ENCODE measurements at places on chromosomes 2 and 18.

- H3K4me1 ChIP-seq: peaks cover 93% of the 10 kb centered on the region
- peak overlapping the region; percentile 73 for H3K27ac ChIP-seq
- DNase-seq: no peak
- peaks cover 7% of the 10 kb centered on the region for H3K36me3 ChIP-seq
- H3K27me3 ChIP-seq: no peaks in the 10 kb centered on the region
These were observed 52.6 kb downstream of the NCK2 start for GRCh38 chr2:105797298-105797819.

DNA sequence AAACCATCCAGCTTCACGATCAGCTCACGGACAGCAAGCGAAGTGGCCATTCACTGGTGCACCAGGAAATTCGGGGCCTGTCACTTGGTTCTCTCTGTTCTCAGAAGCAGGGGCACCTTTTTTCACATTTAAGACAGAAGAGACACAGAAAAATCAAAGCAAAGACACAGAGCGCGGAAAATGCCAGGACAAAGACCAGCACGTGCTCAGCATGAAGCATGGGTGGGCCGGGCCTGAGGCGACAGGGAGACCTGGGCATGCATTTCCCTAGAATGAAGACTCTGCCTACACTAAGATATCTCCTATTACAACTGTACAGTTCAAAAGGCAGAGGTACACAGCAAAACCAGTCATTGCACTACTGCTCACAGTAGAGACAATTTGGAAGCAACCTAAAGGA lies 117.4 kb upstream of the ID2 start:
- no peaks in the 10 kb centered on the region for H3K4me1 ChIP-seq
- H3K4me3 ChIP-seq: no peak overlapping the region
- no peaks in the 10 kb centered on the region for H3K27me3 ChIP-seq
- DNase-seq: no peak

GRCh38 chr18:61735564-61736102 lies 157.2 kb downstream of the RNF152 start:
- no peak overlapping the region for H3K4me3 ChIP-seq
- H3K27me3 ChIP-seq: no peaks in the 10 kb centered on the region
- no peak for DNase-seq
- H3K36me3 ChIP-seq: no peaks in the 10 kb centered on the region
- H3K4me1 ChIP-seq: no peaks in the 10 kb centered on the region

DNA sequence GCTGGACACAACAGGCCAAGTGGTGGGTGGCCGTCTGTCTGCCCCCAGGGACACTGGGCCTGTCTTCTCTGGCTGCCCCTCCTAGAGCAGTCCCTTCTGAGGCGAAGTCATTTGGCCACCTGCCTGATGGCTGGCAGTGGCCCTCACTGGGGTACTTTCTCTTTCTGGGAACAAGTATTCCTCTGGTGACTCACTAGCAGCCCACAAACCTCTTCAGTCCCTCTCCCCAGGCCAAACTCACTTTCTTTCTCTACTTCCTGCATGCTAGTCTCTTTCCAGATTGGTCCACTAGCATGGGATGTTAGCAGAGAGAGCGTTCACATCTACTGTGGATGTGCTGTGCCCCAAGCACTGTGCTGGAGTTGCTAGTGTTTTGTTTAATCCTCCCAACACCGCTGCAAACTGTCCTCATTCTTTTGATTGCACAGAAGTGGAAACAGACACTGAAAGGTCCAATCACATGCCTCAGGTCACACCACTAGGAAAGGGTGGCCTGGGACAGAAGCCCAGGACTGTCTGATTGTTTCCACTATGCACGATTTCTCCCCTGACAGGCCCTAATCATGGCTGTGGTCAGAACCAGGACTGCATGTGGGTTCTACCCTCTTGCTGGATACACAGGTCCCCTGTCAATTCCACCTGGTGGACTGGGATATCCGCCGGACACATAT lies 5.2 kb downstream of the DYSF start:
- H3K4me3 ChIP-seq: no peak overlapping the region
- no peaks in the 10 kb centered on the region for H3K36me3 ChIP-seq
- DNase-seq: peak; percentile 28
- no peaks in the 10 kb centered on the region for H3K27me3 ChIP-seq
- no peak overlapping the region for H3K27ac ChIP-seq

DNA sequence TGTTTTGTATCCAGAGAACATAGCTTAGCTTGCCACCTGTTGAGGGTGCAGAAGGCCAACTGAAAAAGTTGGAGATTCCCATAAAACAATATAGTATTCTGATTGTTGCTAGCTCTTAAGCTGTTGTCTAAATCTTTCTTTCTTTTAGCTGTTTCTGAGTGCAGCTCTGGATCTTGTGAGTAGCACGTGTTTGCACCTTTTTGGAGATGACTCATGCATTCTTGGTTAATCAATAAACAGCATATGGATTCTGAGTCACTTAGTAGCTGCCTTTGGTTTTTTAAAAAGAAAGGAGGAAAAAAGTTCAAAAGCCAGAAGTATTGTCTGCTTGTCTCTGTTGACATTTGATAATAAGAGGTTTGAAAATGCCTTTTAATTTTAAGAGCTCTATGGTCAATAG lies 483.0 kb upstream of the FSIP2 start:
- no peaks in the 10 kb centered on the region for H3K4me1 ChIP-seq
- DNase-seq: no peak
- H3K4me3 ChIP-seq: no peak overlapping the region
- H3K36me3 ChIP-seq: no peaks in the 10 kb centered on the region
- no peak overlapping the region for H3K27ac ChIP-seq

GRCh38 chr2:203732092-203732952 lies 25.9 kb downstream of the CD28 start:
- no peaks in the 10 kb centered on the region for H3K36me3 ChIP-seq
- no peak overlapping the region for H3K4me3 ChIP-seq
- no peak overlapping the region for H3K27ac ChIP-seq
- DNase-seq: no peak
- no peaks in the 10 kb centered on the region for H3K4me1 ChIP-seq
- no peaks in the 10 kb centered on the region for H3K27me3 ChIP-seq

DNA sequence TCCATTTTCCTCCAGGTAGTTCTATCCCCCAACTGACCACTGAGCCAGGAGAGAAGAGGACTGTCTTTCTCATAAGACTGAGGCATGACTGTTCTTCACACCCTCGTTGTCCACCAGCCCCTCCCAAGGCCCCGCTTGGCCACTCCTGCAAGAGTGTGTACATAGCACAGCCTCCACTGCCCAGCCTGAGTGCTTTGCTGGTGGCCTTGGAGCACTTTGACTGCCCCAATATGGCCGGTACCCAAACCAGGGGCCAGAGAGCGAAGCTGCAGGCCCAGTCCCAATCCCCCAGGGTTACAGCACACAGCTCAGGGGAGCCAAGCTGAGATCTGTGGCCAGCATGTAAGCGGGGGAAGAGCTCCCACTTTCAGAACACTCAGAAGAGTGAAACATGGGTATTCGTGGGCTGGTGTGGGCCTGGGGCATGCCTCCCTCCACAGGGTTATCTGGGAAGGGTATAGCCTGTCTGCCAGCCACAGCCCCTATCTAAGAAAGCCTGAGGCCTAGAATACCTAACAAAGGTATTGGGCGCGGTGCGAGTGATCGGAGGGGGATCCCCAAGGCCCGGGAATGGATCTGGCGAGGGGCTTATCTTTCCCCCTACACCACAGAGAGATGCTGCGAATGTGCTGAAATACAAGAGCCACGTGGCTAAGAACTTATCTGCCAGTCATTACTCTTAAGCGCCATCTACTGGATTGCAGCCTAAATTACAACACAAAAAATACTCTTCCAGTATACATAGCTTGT lies 163.8 kb downstream of the WDPCP start:
- no peak overlapping the region for H3K4me3 ChIP-seq
- no peak overlapping the region for H3K27ac ChIP-seq

- H3K4me1 ChIP-seq: no peaks in the 10 kb centered on the region
- no peak overlapping the region for H3K27ac ChIP-seq
- DNase-seq: no peak
- H3K4me3 ChIP-seq: no peak overlapping the region
These were observed 138.7 kb upstream of the PID1 start for GRCh38 chr2:229409751-229410181.

GRCh38 chr2:197108758-197109157 lies 182.3 kb upstream of the PGAP1 start:
- H3K36me3 ChIP-seq: peaks cover 14% of the 10 kb centered on the region
- no peak overlapping the region for H3K27ac ChIP-seq
- H3K27me3 ChIP-seq: no peaks in the 10 kb centered on the region
- no peaks in the 10 kb centered on the region for H3K4me1 ChIP-seq
- DNase-seq: no peak

Measured in common myeloid progenitor, CD34-positive (primary cell).